Coronary artery (tissue), 2 donors: ENCODE measurements at places on chromosomes 5 and 9.

GRCh38 chr5:101877451-101877850 lies 418.6 kb downstream of the SLCO4C1 start:
- no peak for DNase-seq

- no peak for DNase-seq
These were observed 35.6 kb downstream of the TNFSF8 start for GRCh38 chr9:114894609-114895433.

DNA sequence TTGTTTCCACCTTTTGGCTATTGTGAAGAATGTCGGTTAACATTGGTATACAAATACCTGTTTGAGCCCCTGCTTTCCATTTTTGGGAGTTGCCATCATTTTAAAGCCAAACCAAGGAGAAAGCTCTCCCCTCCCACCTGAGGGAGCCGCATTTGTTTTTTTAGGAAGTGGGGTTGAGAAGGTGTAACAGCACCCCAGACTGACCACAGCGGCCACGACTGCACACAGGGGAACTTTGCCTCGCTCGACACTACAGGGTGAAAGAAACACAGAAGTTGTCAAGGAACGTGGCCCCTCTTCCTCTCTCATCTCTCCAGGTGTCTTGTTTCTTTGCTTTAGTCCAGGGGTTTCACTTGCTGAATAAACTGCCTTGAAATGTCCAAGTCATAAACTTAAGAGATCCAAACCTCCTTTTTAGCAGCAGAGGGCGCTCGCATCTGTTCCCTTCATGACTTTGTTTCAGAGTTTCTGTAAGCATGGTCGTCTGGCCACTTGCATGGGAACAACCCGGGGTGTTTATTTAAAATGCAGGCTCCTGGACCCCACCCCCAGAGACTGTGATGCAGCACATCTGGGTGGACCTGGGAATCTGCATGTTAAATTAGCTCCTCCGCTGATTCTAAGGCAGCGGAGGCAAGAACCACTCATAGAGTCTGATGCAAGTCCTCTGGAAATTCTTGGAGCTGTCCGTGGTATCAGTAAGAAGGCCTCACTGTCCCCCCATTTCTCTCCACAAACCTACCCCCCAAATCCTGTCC lies 2.1 kb upstream of the TTLL11 start:
- DNase-seq: peak; percentile 70

- no peak for DNase-seq
These were observed 59.7 kb downstream of the ABCA1 start for GRCh38 chr9:104868303-104868686.

GRCh38 chr5:90941002-90941720 lies 382.6 kb downstream of the ADGRV1 start:
- DNase-seq: no peak

DNA sequence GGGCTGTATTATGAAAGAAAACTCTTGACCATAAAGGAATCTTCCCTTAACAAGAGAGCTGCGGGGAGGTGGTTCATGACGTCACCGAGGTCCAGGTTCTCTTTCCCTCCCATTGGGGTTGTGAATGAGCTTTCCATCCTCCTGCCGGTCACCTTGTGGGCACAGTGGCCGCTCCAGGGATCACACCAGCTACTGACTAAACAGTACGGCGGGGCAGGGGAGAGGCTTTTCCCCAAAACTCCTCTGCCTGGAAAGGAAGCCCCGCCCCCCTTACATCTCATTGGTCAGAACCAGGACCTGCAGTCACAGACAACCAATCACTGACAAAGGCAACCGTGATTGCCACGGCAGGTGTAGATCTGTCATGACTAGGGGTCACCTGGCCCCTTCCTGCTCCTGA lies 35.6 kb downstream of the ROR2 start:
- DNase-seq: no peak

GRCh38 chr5:6202149-6202967 lies 176.0 kb downstream of the MED10 start:
- no peak for DNase-seq

- no peak for DNase-seq
These were observed 661 bp downstream of the NSMF start for GRCh38 chr9:137458194-137459151.

DNA sequence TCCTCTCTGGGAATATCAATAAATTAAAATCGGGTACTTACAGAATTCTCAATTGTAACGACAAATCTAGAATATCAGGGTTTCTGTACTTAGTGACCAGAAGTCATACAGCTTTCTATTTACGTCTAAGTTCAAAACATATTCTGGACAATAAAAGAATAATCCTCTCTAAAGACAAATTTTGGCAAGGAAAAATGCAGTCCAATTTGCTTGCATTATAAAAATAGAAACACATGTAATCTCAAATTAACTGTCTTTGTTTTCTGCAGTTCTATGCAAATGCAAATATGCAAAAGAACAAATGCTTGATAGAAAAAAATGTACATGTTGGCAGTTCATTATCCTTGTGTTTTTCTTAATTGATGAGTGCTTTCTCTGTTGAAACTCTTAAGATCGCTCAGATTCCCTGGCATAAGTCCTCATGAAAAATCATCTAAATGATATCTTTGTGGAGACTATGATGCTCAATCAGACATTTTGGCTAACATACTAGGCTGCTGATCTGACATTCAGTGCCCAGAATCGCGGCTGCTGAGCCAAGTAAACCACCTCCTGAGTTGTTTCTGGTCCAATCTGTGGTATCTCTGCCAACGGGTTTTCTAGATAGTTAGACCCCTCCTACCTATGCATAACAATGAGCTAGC lies 990.1 kb upstream of the C9orf72 start:
- no peak for DNase-seq
